Stimulated activated naive CD8-positive, alpha-beta T cell treated with anti-CD3 and anti-CD28 coated beads, Interleukin-15, Interleukin-2, amounts not matched to agents 100 U/mL and 50 U/mL, for 24 hours (primary cell): ENCODE measurements at places on chromosomes 6 and 20.

GRCh38 chr6:15515226-15515625 is 147.6 kb downstream of the DTNBP1 start:
- DNase-seq: no peak

GRCh38 chr20:2559651-2560050 is 23.3 kb downstream of the TMC2 start:
- no peak for DNase-seq

GRCh38 chr6:47016909-47017308 is 25.2 kb downstream of the ADGRF1 start:
- no peak for DNase-seq

- no peak for DNase-seq
Observed at GRCh38 chr6:10347561-10348327, 67.1 kb downstream of the TFAP2A start.

DNA sequence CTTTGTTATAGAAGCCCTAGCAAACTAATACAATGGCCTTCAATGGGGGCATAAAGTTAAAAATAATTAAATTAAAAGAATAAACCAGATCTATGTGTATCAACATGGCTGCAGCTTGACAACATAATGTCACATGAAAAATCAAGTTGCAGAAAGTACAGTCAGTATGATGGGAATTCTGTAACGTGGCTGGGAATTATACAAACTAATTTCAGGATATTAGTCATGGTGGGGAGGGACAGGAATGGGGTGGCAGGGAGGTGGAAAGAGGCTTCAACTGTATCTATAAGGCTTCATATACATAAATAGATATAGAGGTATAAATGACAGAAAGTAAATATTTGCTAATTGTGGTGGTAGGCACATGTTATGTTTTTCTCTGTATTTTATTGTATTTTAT is 107.1 kb downstream of the UNC5CL start:
- no peak for DNase-seq

- DNase-seq: no peak
Observed at GRCh38 chr20:483815-484644, 21.7 kb upstream of the TBC1D20 start.

DNA sequence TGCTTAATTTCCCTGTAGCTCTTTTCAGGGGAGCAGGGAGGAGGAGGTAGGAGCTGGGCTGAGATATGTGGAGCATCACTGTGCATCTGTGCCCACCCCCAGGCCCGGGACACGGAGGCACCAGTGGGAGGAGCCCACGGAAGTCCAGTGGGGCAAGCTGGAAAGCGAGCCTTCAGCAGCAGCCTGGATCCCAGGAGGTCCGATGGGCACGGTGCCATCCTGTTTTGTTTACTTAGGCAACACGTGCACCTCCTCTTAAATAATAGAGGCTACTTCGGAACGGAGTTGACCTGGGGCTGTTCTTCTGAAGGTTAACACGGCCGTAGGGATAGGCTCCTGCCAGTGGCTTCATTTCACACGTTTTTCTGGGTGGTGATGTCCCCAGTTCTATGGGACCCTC is 51.6 kb downstream of the CDH4 start:
- no peak for DNase-seq

- DNase-seq: no peak
Observed at GRCh38 chr6:80519811-80520594, 413.5 kb downstream of the BCKDHB start.

GRCh38 chr20:2207770-2208097 is 88.1 kb upstream of the TGM3 start:
- DNase-seq: no peak
